ENCODE measurements at places on chromosomes 16 and 17. TPM values are rescaled to one million over a fixed set of nuclear protein-coding genes. Genes with fewer than 3 reads are reported as not detected.

DNA sequence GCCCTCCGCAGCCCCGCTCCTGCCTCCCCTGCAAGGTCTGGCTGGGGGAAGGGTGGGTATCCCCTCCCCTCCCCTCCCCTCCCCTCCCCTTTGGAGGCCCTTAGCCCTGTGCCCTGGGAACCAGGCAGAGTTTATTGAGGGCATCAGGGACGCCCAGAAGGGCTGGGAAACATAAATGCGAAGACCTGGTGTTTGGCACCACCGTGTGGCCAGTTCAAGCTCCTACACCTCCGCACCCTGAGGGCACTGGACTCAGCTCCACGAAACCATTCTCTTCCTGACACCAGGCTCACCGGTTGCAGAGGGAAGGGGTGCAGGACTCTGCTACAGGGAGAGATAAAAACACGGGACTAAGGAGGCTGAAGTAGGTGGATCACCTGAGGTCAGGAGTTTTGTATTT, 1.0 kb upstream of the AIPL1 start:
- no peaks in the 10 kb centered on the region for H3K27me3 ChIP-seq
- no peak overlapping the region for H3K4me3 ChIP-seq
- H3K27ac ChIP-seq: no peak overlapping the region
- peak; percentile 86 for DNase-seq

GRCh38 chr17:64130559-64131001, 636 bp upstream of the ERN1 start:
- peak overlapping the region; percentile 95 for H3K27ac ChIP-seq
- no peak for DNase-seq
- H3K36me3 ChIP-seq: no peaks in the 10 kb centered on the region
- peaks cover 60% of the 10 kb centered on the region for H3K4me1 ChIP-seq
- H3K27me3 ChIP-seq: no peaks in the 10 kb centered on the region

GRCh38 chr16:80303691-80304090, 237.1 kb upstream of the DYNLRB2 start:
- no peak overlapping the region for H3K27ac ChIP-seq
- H3K4me1 ChIP-seq: peaks cover 26% of the 10 kb centered on the region
- DNase-seq: peak; percentile 37
- H3K4me3 ChIP-seq: no peak overlapping the region

GRCh38 chr16:81469183-81469677, 24.6 kb downstream of the CMIP start:
- no peaks in the 10 kb centered on the region for H3K27me3 ChIP-seq
- H3K4me1 ChIP-seq: peaks cover 91% of the 10 kb centered on the region
- peak overlapping the region; percentile 76 for H3K27ac ChIP-seq
- DNase-seq: no peak

KLHL10 gene
- 1.1 TPM for total RNA-seq

DNA sequence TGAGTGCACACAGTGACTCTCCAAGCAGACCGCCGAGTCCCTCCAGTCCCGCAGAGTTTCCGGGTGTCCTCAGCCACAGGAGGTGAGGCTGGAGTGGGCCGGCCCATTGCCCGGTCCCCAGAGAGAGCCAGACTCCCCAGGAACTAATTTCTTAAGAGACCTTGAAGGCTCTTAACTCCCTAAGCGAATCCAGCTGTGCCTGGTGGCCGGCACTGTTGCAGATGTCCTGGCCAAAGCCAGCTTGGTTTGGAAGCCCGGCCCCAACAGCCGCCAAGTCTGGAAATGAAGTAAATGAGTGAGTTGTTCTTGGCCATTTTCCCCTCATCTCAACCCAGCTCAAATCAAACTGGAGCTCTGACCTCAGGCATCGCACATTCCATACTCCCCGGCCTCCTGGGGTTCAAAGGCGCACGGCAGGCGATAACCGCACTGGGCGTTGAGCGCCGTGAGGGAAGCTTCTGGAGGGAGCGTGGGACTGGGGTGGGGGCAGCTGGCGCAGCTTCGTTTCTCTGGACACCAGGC, 42.0 kb downstream of the CMIP start:
- no peak overlapping the region for H3K4me3 ChIP-seq
- peak overlapping the region; percentile 87 for H3K27ac ChIP-seq
- H3K36me3 ChIP-seq: no peaks in the 10 kb centered on the region
- peaks cover 49% of the 10 kb centered on the region for H3K4me1 ChIP-seq
- peak; percentile 31 for DNase-seq

DNA sequence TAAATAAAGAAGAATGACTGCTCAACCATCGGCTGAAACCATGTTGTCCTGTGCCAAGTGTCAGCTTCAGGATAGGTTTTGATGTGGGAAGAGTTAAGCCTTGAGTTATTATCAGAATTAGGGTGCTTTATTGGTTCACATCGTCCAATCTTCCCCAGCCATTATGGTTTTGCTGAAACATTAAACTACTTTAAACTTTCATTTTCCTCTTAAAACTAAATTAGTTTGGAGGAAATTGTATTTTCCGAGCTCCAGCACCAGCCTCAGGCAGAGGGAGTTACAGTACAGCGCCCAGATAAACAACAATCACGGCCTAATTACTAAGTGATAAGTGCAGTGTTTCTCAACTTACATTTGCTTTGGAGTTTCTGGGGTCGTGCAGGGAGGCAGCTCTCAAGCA, 80.2 kb downstream of the TMEM114 start:
- no peaks in the 10 kb centered on the region for H3K27me3 ChIP-seq
- H3K27ac ChIP-seq: no peak overlapping the region
- no peak overlapping the region for H3K4me3 ChIP-seq
- no peaks in the 10 kb centered on the region for H3K4me1 ChIP-seq

All from stomach (tissue), 19 donors.